ENCODE measurements at places on chromosomes 4 and X. TPM values are rescaled to one million over a fixed set of nuclear protein-coding genes. Genes with fewer than 3 reads are reported as not detected.

DNA sequence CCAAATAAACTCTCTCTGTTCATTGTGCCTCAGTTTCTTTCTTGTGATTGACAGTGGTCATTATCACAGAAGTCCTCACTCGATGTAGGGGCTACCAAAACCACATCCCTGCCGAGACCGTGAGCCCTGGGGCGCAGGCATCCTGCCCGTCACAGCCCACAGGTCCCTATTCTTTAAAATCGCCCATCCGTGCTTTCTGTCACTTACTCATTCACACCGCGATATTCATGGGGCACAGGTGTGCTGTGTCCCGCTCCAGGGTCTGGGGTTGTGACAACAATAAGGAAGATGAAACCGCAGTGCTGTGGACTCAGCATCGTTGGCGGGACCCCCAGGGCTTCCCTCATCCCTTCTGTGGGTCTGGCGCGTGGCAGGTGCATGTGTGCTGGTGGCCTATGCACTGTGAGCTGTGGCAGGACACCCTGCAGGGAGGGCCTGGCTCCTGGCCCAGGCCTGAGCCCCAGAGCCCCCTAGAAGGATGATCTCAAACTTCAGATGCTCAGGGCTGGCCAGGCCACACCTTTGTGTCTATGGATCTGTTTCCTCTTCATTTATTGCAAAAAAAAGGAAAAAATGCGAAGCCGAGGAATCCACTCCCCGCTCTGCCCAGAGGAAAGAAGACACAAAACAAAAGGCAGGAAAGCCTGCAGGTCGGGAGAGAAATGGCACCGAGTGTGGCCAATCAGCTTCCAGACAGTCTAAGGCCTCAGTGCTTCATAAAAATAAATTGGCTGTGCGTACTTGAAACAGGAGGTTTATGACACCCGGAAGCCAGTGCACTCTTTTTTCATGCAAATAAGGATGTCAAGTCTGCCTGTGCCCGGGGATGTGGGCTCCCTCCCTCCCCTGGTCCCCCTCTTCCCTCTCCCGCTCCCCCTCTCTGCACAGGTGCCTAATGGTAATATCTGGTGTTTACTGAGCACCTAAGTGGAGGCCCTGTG is 109.5 kb upstream of the ADRA2C start:
- H3K36me3 ChIP-seq = no peaks in the 10 kb centered on the region
- no peak overlapping the region for H3K4me3 ChIP-seq
- H3K27ac ChIP-seq = no peak overlapping the region
- no peaks in the 10 kb centered on the region for H3K4me1 ChIP-seq
- no peak for DNase-seq

- no peaks in the 10 kb centered on the region for H3K36me3 ChIP-seq
- no peaks in the 10 kb centered on the region for H3K27me3 ChIP-seq
- peaks cover 40% of the 10 kb centered on the region for H3K4me1 ChIP-seq
- peak overlapping the region; percentile 18 for H3K4me3 ChIP-seq
These were observed 33.4 kb upstream of the RASGEF1B start for GRCh38 chr4:81505004-81505598.

CSAG3 gene
- total RNA-seq = 0.55 TPM

DNA sequence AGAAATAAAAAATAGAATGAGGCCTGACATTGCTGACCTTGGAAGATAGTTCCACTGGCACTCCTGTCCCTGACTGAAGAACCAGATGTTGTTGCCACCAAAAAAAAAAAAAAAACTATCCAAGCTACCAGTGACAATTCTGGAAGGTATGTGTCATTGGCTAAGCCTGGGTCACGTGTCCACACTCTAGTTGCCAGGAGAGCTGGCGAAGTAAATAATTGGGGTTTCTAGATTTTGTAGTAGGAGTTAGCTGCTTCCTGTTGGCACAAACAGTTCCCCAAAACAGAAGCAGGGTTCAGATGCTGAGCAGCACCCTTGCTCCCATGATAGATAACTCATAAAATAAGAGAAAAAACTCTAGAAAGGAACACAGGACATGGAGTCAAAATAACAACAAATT is 20.5 kb downstream of the MND1 start:
- H3K4me3 ChIP-seq = no peak overlapping the region
- H3K27me3 ChIP-seq = no peaks in the 10 kb centered on the region
- H3K4me1 ChIP-seq = peaks cover 13% of the 10 kb centered on the region
- no peak overlapping the region for H3K27ac ChIP-seq
- peaks cover 59% of the 10 kb centered on the region for H3K36me3 ChIP-seq

LRRC66 gene
- 0.14 TPM for total RNA-seq

GRCh38 chr4:152374606-152375285 is 161.1 kb downstream of the FBXW7 start:
- H3K36me3 ChIP-seq = peaks cover 1% of the 10 kb centered on the region
- no peak for DNase-seq
- no peaks in the 10 kb centered on the region for H3K27me3 ChIP-seq
- no peak overlapping the region for H3K27ac ChIP-seq
- peaks cover 17% of the 10 kb centered on the region for H3K4me1 ChIP-seq
- no peak overlapping the region for H3K4me3 ChIP-seq

GRCh38 chrX:72663737-72664136 is 50.4 kb downstream of the PHKA1 start:
- H3K36me3 ChIP-seq = peaks cover 3% of the 10 kb centered on the region
- H3K4me3 ChIP-seq = no peak overlapping the region
- no peak for DNase-seq

- no peaks in the 10 kb centered on the region for H3K4me1 ChIP-seq
- no peak overlapping the region for H3K27ac ChIP-seq
- H3K4me3 ChIP-seq = no peak overlapping the region
- DNase-seq = no peak
- H3K27me3 ChIP-seq = peaks cover 3% of the 10 kb centered on the region
These were observed 349.2 kb downstream of the BMPR1B start for GRCh38 chr4:95107004-95107403.

SPANXN3 gene
- total RNA-seq = not detected

- H3K36me3 ChIP-seq = no peaks in the 10 kb centered on the region
- no peaks in the 10 kb centered on the region for H3K4me1 ChIP-seq
- peak; percentile 16 for DNase-seq
- no peaks in the 10 kb centered on the region for H3K27me3 ChIP-seq
- H3K27ac ChIP-seq = no peak overlapping the region
- no peak overlapping the region for H3K4me3 ChIP-seq
These were observed 33.7 kb downstream of the CYBB start for GRCh38 chrX:37813570-37813969.

- DNase-seq = no peak
- H3K4me3 ChIP-seq = no peak overlapping the region
- no peaks in the 10 kb centered on the region for H3K36me3 ChIP-seq
- no peaks in the 10 kb centered on the region for H3K27me3 ChIP-seq
These were observed 281.3 kb downstream of the PTTG2 start for GRCh38 chr4:38241541-38241940.

DNA sequence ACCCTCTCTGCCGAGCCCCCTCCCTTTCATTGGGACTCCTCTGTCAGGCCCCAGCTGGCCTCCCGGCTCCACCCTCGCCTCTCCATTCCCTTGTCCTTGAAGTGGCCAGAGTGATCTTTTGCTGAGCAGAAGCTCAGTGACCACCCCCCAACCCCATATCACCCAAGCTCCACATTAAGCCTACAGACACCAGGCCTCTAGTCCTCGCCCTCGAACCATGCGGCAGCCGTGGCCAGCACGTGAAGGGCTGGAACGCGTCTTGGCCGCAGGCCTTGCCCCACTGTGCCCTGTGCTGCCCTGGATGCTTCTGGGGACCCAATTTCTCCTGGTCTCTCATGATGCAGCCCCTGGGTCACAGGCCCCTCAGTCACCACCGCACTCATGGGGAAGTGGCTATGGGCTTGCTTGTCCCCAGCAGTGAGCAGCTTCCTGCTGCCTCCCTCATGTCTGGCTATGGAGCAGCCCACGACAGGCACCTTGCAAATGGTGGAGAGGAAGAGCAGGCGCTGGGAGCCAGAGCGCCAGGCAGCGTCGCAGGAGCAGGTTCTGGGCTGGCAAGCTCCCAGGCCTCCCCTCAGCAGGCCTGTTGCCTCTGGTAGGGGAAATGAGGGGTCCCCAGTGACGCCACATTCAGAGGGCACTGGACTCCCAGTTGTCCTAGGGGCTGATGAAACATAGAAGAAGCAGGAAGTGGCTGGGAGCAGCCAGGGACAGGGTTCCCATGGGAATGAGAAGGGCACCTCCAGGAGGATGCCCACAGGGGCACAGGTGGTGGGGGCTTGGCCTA is 757 bp upstream of the SRPK3 start:
- H3K36me3 ChIP-seq = no peaks in the 10 kb centered on the region
- peaks cover 3% of the 10 kb centered on the region for H3K27me3 ChIP-seq
- DNase-seq = no peak
- no peak overlapping the region for H3K27ac ChIP-seq
- H3K4me1 ChIP-seq = peaks cover 6% of the 10 kb centered on the region

GRCh38 chrX:111671668-111672067 is 9.3 kb upstream of the ALG13 start:
- no peak overlapping the region for H3K4me3 ChIP-seq
- no peaks in the 10 kb centered on the region for H3K36me3 ChIP-seq
- no peak for DNase-seq
- H3K4me1 ChIP-seq = no peaks in the 10 kb centered on the region

DNA sequence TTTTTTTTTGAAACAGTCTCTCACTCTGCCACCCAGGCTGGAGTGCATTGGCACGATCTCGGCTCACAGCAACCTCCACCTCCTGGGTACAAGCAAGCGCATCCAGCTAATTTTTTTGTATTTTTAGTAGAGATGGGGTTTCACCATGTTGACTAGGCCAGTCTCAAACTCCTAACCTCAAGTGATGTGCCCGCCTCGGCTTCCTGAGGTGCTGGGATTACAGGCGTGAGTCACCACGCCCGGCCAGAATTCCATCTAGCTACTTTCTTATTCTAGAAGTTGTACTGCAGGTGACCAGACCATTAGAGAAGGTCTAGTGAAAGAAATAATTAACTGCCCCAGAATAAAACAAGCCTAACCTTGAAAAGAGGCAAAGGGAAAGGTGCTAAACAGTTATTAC is 2.3 kb downstream of the LRBA start:
- H3K36me3 ChIP-seq = peaks cover 29% of the 10 kb centered on the region
- H3K27ac ChIP-seq = peak overlapping the region; percentile 38
- H3K4me1 ChIP-seq = peaks cover 24% of the 10 kb centered on the region
- peak; percentile 42 for DNase-seq
- H3K27me3 ChIP-seq = no peaks in the 10 kb centered on the region
- H3K4me3 ChIP-seq = peak overlapping the region; percentile 90

DNA sequence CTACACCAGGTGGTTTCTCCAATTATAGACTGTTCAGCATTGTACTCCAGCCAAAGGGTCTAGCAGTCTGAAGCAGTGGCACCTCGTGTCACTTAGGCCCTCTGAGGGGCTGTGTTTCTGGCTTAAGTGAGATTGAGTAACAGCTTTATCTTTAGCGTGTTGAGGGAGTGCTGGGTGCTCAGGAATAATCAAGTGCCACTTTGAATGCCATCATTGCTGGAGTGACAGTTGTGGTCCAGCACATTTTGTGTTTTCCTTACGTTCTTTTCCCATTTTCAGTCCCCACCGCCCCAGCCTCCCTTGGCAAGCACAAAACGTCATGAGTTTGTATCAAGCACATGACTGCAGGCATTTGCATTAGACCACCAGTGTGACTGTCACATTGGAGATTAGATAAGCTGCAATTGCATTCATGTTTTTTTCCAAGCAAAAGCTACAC is 58.7 kb downstream of the FNIP2 start:
- H3K4me3 ChIP-seq = no peak overlapping the region
- DNase-seq = no peak
- H3K27ac ChIP-seq = no peak overlapping the region
- H3K27me3 ChIP-seq = no peaks in the 10 kb centered on the region

DNA sequence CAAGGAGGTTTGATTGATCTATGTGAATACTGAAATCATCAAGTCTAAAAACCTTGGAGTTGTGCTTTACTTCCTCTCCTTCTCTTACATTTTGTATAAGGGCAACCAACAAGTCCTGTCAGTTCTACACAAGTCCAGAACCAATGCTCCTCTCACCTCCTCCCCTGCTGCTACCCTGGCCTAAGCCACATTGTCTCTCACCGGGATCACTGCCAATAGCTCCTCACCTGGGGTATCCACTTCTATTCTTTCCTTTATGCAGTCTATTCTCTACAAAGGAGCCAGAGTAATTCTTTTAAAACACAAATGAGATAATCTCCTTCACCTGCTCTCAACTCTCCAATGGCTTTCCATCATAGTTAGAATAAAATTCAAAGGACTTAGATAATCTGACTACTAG is 13.3 kb upstream of the ARHGEF6 start:
- no peak for DNase-seq
- H3K4me1 ChIP-seq = peaks cover 10% of the 10 kb centered on the region
- no peak overlapping the region for H3K4me3 ChIP-seq
- no peak overlapping the region for H3K27ac ChIP-seq

Data from activated CD4-positive, alpha-beta T cell treated with anti-CD3 and anti-CD28 coated beads for 36 hours (primary cell).